ENCODE measurements at places on chromosomes 2 and 18. TPM values are rescaled to one million over a fixed set of nuclear protein-coding genes. Genes with fewer than 3 reads are reported as not detected.

DNA sequence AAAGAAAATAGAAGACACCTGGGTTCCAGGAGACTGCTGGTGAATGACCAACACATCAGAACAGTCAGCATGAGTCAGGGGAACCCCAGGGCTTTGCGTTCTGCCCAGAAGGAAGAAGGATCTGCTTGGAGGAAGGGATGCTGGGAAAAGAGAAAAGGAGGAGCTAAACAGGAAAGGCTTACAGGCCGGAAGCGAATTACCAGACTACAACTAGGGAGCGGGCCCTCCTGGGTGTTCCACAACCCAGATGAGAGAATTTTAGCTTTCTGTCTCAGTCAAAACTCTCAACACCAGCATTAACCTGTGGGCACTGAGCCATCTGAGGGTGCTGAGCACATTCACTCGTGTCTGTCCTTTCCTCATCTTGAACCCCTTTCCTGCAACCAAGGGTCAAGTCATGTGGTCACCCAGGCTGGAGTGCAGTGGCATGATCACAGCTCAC lies 19.2 kb downstream of the CDC42EP3 start:
- no peaks in the 10 kb centered on the region for H3K27me3 ChIP-seq
- peaks cover 6% of the 10 kb centered on the region for H3K4me1 ChIP-seq
- no peaks in the 10 kb centered on the region for H3K36me3 ChIP-seq
- H3K4me3 ChIP-seq = no peak overlapping the region
- H3K27ac ChIP-seq = no peak overlapping the region

Gene TUBA4B
- total RNA-seq = not detected

GRCh38 chr2:22037274-22037673 lies 913.5 kb downstream of the TDRD15 start:
- no peak overlapping the region for H3K4me3 ChIP-seq
- DNase-seq = no peak
- no peak overlapping the region for H3K27ac ChIP-seq
- no peaks in the 10 kb centered on the region for H3K27me3 ChIP-seq
- H3K4me1 ChIP-seq = no peaks in the 10 kb centered on the region
- H3K36me3 ChIP-seq = no peaks in the 10 kb centered on the region

GRCh38 chr18:59228351-59228750 lies 8.4 kb downstream of the GRP start:
- no peak overlapping the region for H3K4me3 ChIP-seq
- H3K4me1 ChIP-seq = no peaks in the 10 kb centered on the region
- H3K27me3 ChIP-seq = no peaks in the 10 kb centered on the region
- H3K27ac ChIP-seq = no peak overlapping the region

- no peak overlapping the region for H3K27ac ChIP-seq
- no peaks in the 10 kb centered on the region for H3K27me3 ChIP-seq
- H3K36me3 ChIP-seq = no peaks in the 10 kb centered on the region
- no peak overlapping the region for H3K4me3 ChIP-seq
- no peaks in the 10 kb centered on the region for H3K4me1 ChIP-seq
- no peak for DNase-seq
These were observed 406.0 kb downstream of the CCDC85A start for GRCh38 chr2:56589835-56590234.

Gene SKA1
- total RNA-seq = 0.52 TPM

Measured in aorta (tissue), 5 donors.